ENCODE measurements at places on chromosomes 13 and 19.

DNA sequence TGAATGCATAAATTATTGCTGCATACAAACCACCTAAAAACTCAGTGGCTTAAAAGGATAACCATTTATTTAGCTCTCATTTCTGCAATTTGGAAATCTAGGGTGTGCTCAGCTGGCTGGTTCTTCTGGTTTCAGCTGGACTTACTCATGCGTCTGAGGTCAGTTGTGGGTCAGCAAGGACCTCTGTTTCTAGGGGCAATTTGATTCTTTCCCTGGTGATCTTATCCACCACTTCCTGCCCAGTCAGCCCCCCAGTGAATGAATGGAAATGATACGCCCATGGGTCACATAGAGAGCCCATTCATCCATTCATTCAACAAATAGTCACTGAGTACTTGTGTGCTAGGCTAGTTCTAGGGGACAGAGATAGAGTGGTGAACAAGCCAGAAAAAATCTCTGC, 9.9 kb downstream of the FXYD5 start:
- DNase-seq = peak; percentile 94

GRCh38 chr13:36717966-36718545, 44.2 kb downstream of the SERTM1 start:
- DNase-seq = no peak

DNA sequence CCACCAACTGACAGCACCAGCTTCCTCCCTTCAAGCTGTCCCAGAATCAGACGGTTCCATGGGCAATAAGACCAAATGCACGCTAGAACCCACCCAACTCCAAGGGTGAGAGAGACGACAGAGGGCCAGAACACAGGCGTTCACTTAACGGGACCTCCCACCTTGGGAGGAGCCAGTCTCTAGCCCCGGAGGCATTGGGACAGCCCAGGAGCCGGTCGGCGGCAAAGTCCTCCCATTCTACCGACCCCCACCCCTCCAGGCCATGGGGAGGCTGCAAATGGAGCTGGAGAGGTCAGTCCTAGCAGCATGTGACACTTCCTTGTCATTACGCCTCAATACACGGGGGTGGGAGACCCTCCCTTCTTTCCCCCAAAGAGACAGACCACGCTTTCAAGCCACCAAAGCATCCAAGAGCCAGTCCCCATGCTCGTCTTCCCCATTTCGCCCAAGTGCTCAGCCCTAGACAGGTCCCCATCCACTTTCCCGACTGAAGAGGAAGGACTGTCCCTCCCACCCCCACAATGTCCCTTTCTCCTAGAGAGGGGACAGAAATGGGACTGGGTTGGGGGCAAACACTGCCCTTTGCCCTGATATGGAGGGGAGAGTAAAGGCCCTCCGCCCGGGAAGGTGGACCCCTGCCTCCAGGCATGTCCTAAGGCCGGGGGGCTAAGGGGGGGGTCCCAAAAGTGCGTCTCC, 964 bp downstream of the KHSRP start:
- peak; percentile 38 for DNase-seq

GRCh38 chr19:18176367-18177310, 3.0 kb downstream of the IFI30 start:
- DNase-seq = no peak

- DNase-seq = no peak
Measured at GRCh38 chr13:97540696-97541095, 106.7 kb downstream of the RAP2A start.

DNA sequence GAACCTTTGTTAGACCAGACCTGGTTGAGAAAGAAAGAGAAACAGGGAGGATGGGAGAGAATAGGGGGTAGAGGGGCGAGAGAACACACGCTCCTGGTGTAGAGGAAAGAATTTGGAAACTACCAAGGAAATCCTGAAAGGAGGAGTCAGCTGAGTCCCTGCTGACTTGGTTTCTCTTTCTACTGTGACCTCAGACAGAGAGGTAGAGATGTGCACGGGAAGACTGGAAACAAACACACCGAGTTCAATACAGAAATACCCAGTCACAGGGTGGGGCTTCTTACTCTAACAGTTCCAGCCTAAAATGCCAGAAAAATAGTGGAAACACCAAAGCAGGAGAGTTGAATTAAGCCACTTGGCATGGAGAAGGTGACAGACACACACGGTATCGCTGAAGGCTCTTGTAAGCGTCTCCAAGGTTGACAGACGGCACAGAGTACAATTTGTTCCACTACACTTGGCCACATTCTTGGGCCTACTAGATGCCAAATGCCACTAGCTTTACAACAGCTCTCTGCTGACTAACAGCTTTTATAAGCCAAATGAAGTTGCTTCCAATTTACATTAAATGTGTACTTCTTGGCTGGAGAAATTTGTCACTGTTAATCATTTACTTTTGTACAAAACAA, 28.1 kb downstream of the LATS2 start:
- peak; percentile 16 for DNase-seq

- no peak for DNase-seq
Measured at GRCh38 chr19:13864667-13865570, 12.0 kb upstream of the NANOS3 start.

GRCh38 chr19:5926641-5927440, 12.8 kb downstream of the CAPS start:
- DNase-seq = no peak

GRCh38 chr13:45367358-45367757, 26.4 kb upstream of the TPT1 start:
- DNase-seq = peak; percentile 99

DNA sequence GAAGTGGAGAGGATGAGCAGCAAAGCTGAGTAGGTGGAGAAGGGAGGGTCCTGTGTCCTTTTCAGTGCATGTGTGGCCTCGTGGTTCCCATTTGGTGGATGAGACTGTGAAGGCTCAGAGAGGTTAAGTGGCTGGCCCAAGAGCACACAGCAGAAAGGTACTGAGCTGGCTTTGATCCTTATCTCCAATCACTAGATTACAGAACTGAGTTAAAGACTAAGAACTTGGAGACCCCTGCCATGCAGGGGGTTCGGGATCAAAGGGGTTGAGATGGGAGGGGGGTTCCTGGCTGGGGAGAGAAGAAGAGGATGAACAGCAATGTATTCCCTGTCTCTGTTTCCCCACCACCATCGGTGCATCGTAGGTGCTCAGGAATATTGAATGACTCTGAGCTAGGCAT, 11.8 kb downstream of the CELF5 start:
- DNase-seq = no peak

DNA sequence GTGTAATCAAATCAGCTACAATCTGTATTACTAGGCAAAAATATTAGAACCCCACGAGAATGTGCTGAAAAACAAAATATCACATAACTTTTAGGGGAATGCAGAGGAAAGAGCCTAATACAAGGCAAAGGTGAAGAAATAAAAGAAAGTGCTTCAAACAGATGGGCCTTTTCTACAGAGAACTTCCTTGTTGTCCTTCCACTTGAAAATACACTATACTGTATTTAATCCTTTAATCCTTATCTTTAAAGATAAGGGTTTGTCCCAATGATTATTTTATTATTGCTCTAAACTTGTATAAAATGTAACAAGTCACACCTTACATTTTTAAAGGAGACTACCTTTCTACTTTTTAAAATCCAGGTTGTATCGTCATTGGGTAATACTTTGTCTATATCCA, 296.5 kb downstream of the NDFIP2 start:
- DNase-seq = no peak

- DNase-seq = no peak
Measured at GRCh38 chr19:3658004-3658869, 31.6 kb upstream of the CACTIN start.

Measured in A172 (cell line).